GM03348 (cell line): ENCODE measurements at places on chromosomes 4 and X.

DNA sequence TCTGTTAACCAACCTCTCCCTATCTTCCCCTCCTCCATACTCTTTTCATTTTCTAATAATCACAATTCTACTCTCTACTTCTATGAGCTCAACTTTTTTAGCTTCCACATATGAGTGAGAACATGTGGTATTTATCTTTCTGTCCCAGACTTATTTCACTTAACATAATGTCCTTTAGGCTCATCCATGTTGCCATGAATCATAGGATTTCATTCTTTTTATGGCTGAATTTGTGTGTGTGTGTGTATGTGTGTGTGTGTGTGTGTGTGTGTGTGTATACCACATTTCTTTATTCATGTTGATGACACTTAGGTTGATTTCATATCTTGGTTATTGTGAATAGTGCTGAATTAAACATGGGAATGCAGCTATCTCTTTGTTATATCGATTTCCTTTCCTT lies 37.4 kb downstream of the RUFY3 start:
- DNase-seq: no peak

DNA sequence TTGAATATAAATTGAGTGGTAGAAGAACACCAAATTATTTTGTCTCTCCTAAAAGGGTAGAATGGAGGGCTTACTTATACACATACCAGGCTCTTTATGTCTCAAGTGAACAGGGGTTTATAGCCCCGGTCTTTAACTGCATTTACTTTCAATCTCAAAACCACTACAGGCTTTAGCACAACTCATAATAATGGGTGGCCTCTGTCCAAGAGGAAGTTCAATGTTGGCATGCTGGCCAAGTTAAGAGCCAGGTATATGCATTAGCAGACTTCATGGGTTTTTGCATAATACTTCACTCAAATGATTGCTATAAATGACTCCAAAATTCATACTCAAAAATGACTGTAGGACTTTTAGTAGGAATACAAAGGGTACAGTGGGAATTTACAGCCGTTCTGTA lies 118.5 kb upstream of the OTUD4 start:
- no peak for DNase-seq

- no peak for DNase-seq
Observed at GRCh38 chrX:1321674-1322073, 14.9 kb upstream of the IL3RA start.

DNA sequence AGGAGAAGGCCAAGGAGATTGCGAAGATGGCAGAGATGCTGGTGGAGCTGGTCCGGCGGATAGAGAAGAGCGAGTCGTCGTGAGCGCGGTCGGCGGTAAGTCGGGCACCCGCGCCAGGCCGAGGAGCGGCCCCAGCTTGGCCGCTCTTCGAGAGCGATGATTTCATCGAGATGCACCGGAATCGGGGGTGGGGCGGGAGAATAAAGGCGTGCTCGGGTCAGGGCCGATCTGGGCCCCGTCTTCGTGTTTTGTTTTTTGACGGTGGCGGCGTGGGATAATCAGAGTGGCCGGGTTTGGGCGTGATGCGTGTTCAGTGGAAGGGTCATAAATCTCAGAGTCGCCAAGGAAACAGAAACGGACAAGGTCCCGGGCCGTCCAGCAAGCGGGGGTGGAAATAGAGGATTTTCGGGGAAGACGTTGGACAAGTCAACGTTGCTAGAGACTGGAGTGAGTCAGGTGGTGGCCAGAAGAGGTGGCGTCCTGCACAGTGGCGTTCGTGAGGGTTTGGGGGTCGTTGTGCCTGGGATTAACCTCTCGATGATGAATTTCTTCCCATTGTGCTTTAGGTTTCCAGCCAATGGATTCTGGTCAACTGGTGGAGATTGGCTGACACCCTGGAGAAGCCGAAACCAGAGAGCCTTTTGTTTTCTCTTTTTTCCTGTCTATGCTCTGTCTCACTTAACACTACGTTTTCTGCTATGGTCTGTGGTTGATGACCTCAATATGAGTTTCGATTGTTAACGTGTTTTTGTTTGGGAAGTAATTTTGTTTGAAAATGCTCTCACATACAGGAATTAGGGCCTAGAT lies 882 bp downstream of the MRFAP1 start:
- peak; percentile 80 for DNase-seq

GRCh38 chrX:129686422-129686948 lies 31.7 kb upstream of the APLN start:
- peak; percentile 54 for DNase-seq

DNA sequence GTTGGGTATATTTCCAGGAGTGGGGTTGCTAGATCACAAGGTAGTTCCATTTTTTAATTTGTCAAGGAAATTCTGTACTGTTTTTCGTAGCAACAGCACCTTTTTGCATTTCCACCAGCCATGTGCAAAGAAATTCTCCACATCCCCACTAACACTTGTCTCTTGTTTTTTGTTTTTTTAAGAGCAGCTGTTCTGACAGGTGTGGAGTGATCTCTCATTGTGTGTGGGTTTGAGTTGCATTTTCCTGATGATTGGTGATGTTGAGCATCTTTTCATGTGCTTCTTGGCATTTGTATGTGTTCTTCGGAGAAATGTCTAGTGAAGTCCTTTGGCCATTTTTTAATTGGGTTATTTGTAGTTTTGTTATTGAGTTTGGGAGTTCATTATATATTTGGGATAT lies 80.3 kb upstream of the PUDP start:
- no peak for DNase-seq
